Chondrocyte (in vitro differentiated cells): ENCODE measurements at places on chromosomes 16 and 17. TPM values are rescaled to one million over a fixed set of nuclear protein-coding genes. Genes with fewer than 3 reads are reported as not detected.

The TBC1D3K gene
- not detected in 3 replicates for total RNA-seq

The CHST4 gene
- total RNA-seq, result not detected in 3 replicates

The SCIMP gene
- not detected in 3 replicates for total RNA-seq

The NPIPA2 gene
- total RNA-seq, result 7.6 to 13.0 TPM (median 11.5 TPM) in 3 replicates

The MT1G gene
- total RNA-seq, result 1.1 TPM in 2 of 3 replicates, not detected in the other

The HAGHL gene
- total RNA-seq, result 7.9 to 20.6 TPM (median 15.0 TPM) in 3 replicates

The SAMD14 gene
- 26.0 to 29.4 TPM (median 27.6 TPM) in 3 replicates for total RNA-seq

The BCL6B gene
- not detected in 3 replicates for total RNA-seq

The CHRNE gene
- total RNA-seq, result 0.22 to 0.35 TPM in 2 of 3 replicates, not detected in the other

GRCh38 chr16:14168146-14168545 is 97.0 kb downstream of the MRTFB start:
- no peak for DNase-seq

- no peak for DNase-seq
Measured at GRCh38 chr17:16371742-16372141, 9.1 kb upstream of the UBB start.

DNA sequence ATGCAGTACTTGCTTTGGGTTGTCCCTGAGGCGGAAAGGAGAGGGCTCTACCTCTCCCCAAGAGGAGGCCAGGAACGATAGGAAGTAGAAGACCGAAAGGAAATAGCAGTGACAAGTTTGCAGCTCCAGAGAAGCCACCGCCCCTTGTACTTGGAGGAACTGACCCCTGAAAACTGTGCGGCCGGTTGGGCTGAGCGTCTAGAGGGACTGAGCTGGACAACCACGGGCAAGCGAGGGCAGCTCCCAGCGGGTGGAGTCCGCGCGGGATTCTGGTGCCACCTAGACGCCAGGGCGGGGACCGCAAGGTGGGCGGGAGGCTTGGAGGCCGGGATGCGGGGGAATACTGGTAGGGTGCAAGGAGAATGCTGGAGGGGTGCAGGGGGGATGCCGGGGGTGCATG is 1.3 kb upstream of the SLC6A4 start:
- DNase-seq, result no peak

GRCh38 chr16:53510704-53511070 is 7.7 kb upstream of the AKTIP start:
- DNase-seq, result no peak

GRCh38 chr17:55215711-55216110 is 49.0 kb upstream of the HLF start:
- DNase-seq, result no peak

DNA sequence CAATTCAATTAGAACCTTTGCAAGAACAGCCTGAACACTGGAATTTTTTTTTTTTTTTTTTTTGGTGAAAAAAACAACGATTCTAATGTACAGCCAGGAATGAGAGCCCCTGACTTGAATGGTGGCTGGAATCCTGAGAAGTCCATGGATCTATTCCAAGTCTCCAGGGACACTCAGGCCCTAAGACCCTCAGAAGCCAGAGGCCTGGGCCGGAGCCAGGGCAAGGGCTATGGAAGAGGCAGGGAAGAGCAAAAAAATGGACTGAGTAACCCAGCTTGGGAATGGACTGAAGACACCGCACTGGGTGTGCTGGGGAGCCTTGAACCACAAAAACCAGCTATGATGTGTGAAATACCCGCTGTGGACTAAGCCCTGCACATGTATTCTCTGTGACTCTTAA is 60.3 kb upstream of the LHX1 start:
- DNase-seq, result no peak

DNA sequence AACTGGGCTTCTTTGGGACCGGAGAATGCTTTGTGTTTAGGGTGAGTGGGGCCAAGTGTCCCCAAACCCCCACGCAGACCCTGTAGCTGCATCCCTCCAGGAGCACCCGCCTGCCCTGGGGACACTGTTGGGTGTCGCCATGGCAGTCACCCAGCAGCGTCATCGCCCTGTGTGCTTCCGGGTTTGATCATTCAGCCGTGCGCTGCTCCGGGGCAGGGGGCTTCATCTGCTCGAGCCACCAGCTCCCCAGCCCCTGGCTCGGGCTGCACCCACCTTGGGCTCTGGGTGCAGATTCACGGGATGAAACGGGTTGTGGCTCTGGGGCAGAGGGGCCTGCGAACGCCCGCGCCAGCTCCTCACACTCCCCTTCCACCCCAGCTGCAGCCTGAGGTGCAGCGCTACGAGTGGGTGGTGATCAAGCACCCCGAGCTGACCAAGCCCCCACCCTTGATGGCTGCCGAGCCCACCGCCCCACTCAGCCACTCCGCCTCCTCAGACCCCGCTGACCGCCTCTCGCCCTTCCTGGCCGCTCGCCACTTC is 13.8 kb upstream of the ATP6V0C start:
- DNase-seq, result no peak

GRCh38 chr16:54651440-54652195 is 279.0 kb upstream of the IRX5 start:
- DNase-seq, result no peak

DNA sequence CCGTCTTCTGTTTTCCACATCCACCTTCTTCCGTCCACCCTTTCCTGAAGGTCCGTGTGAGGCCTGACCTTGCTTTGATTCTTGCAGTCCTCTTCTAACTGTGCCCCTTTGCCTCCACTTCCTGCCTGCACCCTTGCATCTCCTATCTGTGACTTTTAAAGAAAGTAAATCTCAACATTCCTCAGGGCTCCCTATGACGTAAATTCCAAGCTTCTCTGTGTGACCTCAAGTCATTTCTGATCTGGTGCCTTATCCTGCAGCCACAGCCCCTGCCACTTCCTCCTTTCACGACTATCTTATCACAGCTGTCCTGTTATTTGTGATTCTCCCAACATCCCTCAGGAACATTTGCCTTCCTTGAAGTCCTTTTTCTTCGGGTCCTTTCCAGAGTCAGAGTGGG is 520.5 kb downstream of the CDH13 start:
- DNase-seq, result no peak

- DNase-seq, result no peak
Measured at GRCh38 chr16:88608076-88608475, 30.3 kb upstream of the IL17C start.

DNA sequence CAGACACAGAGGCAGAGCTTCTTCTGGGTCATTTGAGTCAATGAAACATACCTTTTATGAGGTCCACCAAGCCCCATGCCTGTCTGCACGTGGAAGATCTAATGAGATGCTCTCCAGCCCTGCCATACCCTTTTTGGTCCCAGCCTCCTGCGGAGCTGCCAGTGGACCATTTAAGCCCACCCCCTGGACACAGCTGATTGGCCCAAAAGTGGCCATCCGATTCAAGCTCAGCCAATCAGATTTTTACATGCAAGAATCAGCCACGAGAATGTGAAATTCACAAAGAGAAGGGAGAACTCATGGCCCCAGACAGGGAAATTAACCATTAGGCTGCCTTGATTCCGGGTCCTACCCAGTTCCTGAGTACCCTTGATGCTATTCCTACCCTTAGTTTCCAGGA is 231.0 kb upstream of the EEF2KMT start:
- DNase-seq, result no peak

DNA sequence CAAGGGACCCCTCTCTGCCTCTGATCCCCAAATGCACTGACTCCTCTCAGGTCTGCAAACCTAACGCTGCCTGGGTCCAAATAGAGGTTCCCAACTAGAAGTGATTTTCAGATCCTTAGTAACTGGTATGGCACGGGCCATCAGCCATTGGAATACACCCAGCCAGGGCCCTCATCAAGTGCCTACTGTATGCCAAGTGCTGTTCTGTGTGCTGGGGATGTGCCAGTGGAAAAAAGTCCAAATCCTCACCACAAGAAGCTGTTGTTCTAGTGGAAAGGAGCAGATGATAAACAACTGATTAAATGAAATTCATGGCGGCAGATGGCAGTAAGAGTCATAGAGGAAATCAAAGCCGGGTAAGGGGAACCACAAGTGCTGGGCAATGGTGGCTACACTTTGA is 57.2 kb upstream of the MED9 start:
- DNase-seq, result no peak

GRCh38 chr17:7486181-7486580 is 2.0 kb downstream of the POLR2A start:
- DNase-seq, result no peak
